ENCODE measurements at places on chromosomes 1 and 21.

- DNase-seq = no peak
Measured at GRCh38 chr1:230076121-230076520, 9.1 kb downstream of the GALNT2 start.

DNA sequence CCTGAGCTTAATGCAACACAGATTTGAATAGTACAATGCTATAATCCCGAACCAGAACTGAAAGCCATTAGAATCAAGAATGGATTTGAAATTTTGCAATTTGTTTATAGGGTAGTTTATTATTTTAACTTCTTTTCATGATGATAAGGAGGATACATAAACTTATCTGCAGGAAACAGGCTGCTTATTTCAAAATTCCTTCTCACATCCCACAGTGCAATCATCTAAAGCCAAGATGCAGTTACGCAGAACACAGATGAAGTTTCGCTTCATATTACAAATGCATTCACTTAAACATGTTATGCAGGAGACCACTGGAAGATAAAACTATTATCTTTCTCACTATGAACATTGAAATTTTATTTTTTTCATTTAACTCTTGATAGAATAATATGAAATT lies 1019.6 kb downstream of the PLA2G4A start:
- DNase-seq = no peak

DNA sequence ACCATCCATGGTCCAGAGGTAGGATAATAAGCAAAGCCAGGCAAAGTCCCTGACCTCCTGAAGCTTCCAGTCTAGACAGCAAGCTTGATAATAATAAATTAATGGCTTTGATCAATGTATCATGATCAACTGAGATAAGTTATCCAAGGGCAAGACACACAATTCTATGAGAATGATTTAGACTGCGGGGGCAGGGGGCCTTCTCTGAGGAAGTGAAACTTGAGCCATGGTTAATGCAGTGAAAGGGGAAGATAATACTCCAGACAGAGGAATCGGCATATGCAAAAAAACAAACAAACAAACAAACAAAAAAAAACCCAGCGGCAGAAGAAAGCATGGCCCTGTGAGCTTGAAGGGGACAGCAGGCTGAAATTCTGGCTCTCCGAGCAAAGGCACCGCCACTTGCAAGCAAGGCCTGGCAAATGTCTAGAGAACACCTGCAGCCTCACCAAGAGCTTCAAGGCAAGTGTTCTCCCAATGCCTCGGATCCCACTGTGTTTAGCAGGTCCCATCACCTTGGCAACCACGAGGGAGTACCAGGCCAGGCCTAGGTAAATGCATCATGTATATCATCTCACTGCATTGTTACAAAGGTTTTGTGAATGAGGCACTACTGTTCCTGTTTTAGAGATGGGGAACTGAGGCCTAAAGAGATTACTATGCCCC lies 24.9 kb downstream of the CSMD2 start:
- DNase-seq = no peak

- no peak for DNase-seq
Measured at GRCh38 chr1:200252531-200252930, 157.3 kb downstream of the ZNF281 start.

- no peak for DNase-seq
Measured at GRCh38 chr1:56934430-56935060, 31.3 kb downstream of the C8B start.

DNA sequence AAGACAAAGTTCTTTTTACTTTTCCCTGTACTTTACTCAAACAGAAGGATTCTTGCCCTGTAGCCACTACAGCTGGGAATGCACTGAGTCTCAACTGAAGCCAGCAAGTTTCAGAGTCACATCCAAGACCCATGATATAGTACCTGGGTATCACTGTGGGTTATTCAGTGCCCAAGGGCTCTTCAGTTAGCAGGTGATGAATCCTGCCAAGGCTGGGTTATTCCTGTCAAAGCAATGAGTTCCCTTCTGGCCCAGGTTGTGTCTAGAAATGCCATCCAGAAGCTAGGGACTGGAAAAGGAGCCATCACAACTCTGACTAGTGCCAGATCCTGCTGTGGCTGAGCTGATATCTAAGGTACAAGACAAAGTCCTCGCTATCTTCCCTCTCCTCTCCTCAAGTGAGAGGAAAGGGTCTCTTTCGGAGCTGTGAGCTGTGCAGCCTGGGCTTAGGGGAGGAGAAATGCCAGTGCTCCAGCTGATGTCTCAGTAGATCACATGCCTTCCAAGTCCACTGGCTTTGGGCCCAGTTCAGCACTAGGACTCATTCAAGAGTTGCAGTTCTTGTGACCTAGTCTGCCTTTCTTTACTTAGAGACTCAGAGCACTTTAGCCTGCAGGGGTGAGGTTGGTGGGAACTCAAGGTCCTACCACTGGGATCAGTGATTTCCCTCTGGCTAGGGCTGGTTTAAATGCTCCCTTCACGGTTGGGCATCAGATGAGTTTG lies 369.4 kb downstream of the TBX15 start:
- DNase-seq = no peak
